Breast epithelium (tissue), 4 donors: ENCODE measurements at places on chromosomes 11 and 22.

DNA sequence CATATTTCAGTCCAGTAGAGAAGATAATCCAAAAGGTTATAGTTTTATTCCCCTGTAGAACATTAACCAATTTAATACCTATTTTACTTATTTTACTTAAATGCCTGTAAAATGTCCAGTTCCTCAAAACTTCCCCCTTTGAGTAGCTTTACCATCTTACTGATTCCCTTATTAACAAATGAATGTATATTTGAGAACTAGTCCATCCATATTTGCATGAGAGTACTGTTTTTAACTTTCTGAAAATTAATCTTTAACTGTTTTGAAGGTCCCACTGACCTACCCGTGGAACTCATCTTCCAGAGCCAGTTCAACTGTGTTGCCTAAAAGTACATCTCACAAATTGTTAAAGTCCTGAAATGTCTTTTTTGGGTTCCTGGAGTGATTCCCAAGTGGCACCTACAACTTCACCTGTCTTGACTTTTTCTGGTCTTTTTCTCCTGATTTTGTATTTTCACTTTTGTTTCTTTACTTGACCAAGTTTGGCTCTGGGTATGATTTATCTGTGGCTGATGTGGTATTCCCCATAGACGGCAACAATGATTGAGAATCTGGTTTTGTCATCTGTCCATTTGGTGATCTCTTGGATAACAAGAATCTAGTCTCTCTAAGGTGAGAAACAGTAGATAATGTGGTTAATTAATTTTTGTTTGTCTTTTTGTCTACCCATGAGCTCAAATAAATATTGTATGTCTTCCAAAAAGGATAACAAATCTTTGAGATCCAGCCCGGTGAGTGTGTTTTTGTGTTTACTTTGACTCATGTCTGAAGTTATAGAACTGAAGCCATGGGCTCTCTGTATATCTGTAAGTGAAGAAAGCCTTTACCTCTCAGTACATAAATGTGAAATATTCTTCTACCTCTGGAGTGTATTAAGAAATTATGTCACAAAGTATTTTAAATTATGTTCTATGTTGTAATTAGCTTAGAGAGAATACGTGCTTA is 174.2 kb downstream of the ETS1 start:
- DNase-seq = no peak

GRCh38 chr22:36048911-36049677 is 20.5 kb upstream of the RBFOX2 start:
- DNase-seq = no peak

DNA sequence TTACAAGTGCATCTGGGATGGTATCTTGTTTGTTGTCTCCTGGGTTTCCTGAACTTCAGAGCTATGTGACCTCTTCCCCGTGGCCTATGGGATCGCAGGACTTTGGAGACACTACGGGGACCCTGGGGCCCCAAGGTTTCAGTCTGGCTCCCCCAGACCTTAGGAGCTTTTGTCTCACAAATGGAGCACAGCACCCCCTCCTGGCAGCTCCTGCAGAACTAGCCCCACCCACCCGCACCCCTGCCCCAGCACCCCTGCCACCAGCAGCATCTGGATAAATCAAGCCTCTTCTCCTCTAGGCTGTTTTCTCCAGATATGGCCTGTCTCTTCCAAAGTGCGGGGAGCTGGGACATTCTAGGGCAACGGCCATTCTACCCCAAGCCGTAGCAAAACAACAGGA is 10.4 kb downstream of the RCOR2 start:
- no peak for DNase-seq

- no peak for DNase-seq
Measured at GRCh38 chr22:45804986-45805325, 133.3 kb downstream of the ATXN10 start.

GRCh38 chr22:41030891-41031290 is 61.5 kb upstream of the EP300 start:
- DNase-seq = no peak

DNA sequence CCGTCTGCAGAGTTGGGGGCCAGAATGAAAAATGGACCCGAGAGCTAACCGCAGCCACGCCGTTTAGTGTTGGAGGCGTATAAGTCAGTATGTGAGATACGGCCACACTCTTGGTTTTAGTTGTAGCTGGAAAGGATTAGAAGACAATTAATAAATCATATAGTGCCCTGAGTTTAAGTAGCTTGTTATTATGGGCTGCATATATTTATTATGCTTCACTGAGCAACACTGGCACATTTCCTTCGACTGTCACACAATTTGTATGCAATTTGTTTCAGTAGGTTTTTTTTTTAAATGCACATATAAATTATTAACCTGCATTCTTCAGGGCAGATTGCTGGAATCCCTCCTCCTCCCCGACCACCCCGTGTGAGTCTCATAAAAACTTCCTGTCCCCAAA is 56.9 kb downstream of the PKNOX2 start:
- no peak for DNase-seq

DNA sequence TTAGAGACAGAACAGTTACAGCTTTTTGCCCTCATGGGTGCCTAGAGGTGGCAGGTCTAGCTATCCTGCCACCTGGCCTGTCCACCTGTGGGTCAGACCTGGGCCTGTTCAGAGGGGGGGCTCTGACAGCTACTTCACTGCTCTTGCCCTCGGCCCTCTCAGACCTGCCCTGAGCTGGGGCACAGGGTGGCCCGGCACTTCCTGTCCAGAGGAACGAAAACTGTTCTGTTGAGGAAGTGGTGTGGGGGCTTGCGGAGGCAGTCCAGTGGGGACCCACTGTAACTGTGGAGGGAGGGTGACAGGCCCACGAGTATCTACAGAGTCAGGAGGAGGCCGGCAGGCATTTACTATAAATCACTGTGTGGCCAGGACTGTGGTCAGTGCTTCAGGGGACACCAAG is 16.2 kb downstream of the TESMIN start:
- DNase-seq = no peak

DNA sequence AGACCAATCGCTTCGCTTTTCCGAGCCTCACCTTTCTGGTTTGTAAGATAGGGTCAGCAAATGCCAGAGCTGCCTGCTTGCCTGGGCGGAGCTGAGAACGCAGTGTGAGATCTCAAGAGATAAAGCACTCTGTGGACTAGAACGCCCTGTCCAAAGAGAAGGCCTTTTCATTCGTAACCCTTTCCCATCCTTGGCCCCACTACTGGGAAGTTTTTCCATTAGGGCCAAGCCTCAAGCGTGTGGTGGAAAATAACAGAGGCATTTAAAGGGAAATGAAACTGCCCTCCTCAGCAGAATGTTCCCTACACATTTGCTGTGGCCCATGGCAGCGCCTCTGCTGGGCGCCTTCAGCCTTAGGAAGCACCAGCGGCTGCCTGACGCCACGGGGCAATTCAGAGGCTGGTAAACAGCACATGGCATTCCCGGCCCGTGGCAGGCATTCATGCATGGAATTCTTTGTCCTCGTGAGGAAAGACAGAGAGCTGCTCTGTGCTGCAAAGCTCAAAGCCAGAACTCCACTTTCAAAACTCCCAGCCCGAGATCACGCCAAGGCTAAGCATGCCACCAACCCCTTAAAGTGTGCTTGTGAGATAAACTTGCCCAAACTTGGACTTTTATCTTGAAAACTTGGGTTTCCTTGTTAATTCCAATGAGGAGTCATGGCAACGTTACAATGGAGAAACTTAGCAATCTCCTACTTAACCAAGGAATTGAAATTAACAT is 38.1 kb downstream of the AHNAK start:
- DNase-seq = peak; percentile 88

DNA sequence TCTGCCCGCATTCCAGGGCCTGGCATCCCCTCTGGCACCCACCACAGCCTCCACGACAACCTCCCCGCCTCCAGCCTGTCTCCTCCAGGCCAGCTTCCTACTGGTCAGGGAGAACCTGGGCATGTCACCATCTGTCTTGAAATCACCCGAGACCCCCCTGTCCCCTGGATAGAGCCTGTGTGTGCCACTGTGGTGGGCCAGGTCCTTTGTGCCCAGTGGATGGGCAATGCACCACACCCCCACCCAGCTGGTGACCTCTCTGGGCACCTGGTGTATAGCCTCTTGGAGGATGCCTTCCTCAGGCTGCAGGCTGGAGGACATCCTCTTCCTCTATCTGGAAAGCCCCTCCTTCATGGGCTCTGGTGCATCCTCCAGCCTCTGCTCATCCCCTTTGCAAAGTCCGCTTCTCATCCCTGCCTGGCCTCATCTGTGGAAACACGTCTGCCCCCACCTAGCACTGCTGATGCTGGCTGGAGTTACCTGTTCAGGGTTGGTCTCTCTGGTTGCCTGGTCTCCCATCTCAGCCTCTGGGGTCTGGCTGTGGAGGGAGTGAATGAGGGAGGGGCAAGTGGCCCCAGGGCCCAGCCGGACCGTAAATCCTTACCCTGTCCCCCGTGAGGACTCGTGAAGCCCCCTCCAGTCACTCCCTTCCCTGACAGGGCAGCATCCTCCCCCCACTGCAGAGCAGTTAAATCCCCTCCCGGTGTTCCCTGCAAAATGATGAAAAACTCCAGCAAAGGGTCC is 589.6 kb downstream of the TBC1D22A start:
- DNase-seq = no peak

DNA sequence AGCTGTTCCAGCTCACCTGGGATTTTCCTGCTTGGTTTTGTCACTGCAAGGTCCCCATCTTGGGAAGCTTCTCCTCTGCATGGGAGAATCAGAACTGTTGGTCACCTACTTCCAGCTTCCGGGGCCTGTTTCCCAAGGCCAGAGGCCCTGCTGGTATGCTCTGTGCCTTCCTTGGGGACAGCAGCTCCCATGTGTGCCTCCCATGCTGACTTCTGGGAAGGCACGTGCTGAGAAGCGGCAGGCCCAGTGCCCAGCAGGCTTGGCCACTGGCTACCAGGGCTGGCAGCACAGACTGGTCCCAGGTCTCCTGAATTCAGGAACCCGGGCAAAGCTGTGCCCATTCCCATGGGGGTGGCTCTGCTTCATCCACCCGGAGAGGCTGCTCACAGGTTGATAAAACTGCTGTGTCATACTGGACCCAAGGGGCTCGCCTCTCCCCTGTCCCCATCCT is 33.8 kb downstream of the MYEOV start:
- DNase-seq = no peak

DNA sequence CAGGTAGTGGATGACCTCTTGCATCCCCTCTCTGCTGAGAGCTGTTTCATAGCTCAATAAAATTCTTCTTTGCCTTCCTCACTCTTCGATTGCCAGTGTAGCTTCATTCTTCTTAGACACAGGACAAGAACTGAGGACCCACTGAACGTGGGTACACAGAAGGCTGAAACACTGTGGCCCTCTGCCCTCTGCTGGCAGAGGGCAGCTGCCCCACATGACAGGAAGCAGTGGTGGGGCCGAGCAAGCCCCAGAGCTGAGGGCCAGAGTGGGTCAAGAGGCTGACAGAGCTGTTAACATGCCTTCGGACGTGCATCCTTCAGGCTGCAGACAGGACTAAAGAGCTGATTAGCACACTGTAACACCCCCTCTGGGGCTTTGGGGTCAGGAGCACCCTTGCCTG is 15.6 kb downstream of the SMC1B start:
- no peak for DNase-seq

DNA sequence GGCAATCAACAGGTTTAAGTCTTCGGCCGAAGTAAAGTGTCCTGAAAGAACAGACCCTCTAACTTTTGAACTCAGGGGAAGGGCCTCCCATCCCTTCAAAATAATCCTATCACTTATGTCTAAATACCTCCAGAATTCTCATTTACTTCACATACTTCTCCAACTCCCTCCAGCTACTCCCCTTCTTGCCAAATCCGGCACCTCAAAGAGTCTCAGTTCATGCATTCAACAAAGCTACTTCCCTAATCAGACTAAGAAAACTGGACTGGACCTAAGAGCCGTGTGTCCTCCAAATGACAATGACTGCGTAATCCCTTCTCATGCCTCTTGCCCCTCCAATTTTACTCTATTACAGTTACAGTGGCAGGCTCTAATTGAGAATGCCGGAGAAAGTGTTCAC is 1.3 kb downstream of the DDB1 start:
- no peak for DNase-seq

DNA sequence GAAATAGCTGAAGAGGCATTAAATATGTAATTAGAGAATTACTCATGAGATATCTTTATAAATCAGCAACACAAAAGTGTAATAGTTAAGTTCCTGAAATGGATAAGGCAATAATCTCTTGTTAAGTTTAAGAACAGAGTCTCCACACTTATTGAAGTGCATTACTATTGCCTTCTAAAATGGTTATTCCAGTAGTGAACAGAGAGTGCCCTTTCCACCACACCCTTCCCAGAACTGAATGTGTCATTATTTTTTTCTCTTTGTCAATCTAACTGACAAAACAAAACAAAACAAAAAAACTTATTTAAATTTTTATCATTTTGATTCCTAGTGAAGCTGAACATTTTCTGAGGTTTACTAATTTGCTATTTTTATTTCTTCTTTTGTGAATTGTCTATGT is 9.2 kb upstream of the PRRG4 start:
- no peak for DNase-seq

DNA sequence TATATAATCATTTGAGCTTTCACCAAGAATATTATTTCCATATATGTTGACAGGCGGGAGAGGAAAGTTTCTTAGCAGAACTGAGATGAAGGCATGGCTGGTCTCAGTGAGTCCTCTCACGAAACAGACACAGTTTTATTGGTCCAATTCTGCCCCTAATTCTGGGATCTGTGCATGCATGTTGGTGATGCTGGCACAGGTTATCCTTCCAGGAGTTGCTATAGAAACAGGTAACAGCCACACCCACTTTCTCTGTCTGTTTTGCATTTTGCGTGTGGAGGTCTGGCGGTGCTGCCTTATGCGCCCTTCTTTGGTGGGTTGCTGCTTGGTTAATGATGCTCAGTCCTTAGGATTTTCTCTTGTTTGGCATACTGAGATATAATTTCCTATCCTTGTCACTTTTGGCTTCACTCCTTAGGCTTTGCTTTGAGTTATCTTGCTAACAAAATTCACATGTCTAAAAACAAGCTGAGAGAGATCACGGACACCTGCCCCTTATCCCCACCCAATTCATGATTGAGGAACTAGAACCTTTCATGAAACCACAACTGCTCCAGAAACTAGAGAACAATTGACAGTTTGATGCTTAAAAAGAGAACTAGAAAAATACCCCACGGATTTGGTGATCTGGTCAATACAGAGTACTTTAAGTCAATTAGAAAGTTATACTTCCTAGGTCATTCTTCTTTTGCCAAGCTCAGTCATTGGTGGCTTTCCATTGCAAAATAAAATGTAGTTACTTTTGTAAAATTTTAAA is 189.3 kb downstream of the FAT3 start:
- DNase-seq = no peak

GRCh38 chr11:110133160-110133559 is 40.0 kb downstream of the ZC3H12C start:
- DNase-seq = no peak

DNA sequence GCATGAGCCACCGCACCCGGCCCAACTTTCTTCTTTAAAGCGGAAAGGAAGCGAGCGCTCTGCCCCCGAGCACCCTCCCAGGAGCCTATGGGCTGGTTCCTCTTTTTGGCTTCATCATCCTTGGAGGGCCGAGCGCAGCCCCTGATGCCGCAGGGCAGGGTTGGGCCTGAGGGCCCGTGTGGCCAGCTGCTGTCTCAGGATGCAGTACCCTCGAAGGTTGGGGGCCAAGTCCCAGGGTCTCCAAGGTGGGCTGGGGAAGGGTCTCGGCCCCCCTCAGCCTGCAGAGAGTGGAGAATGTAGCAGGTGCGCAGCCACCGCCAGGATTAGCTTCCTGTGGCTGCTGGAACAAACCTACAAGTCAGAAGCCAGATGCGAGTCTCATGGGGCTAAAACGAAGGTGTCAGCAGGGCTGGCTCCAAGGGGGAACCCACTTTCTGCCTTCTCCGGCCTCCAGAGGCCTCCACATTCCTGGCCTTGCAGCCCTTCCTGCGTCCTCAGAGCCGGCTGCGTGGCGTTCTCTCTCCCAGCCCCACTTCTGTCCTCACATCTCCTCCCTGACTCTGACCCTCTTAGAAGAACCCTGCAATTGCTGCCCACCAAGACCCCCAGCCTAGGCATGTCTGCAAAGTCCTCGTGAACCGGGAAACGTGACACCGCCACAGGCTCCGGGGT is 2.9 kb downstream of the PANX2 start:
- no peak for DNase-seq
